Dorsolateral prefrontal cortex (tissue), 122 donors: ENCODE measurements at places on chromosomes 4 and X.

GRCh38 chr4:119623025-119623424 is 5.6 kb downstream of the PDE5A start:
- DNase-seq: no peak

GRCh38 chrX:109940411-109940810 is 62.5 kb upstream of the TMEM164 start:
- no peak for DNase-seq

DNA sequence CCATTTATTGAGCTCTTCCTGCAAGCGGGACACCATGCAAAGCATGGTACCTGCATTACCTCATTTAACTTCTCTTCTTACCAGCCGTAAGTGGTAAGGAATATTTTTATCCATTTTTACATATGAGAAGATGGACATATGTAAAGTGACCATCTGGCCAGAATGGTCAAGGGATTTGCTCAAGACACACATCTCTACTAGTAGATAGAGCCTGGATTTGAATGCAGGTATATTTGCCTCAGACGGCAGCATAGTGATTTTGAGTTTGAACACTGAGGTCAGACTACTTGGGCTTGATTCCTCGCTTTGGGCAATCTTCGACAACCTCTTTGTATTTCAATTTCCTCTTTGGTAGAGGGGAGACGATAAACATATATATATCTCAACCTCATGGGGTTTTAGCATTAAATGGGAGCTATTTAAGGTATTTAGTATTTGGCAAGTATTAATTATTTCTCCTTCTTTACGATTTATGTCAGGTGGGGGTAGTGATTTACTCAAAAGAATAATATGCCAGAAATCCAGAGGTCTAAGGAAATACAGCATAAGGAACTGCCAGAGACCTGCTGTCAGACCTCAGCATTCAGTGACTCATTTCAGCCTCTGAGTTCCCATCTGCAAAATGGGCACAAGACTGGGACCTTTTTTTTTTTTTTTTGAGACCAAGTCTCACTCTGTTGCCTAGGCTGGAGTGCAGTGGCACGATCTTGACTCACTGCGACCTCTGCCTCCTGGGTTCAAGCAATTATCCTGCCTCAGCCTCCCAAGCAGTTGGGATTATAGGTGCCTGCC is 34.6 kb upstream of the CHRNA9 start:
- no peak for DNase-seq

- DNase-seq: no peak
Observed at GRCh38 chrX:95382799-95383198, 1301.8 kb upstream of the DIAPH2 start.

- DNase-seq: no peak
Observed at GRCh38 chr4:66750273-66750672, 795.0 kb downstream of the CENPC start.

- DNase-seq: no peak
Observed at GRCh38 chr4:142697320-142697719, 148.8 kb downstream of the INPP4B start.

GRCh38 chrX:150028692-150029091 is 90.4 kb upstream of the EOLA2 start:
- DNase-seq: no peak

DNA sequence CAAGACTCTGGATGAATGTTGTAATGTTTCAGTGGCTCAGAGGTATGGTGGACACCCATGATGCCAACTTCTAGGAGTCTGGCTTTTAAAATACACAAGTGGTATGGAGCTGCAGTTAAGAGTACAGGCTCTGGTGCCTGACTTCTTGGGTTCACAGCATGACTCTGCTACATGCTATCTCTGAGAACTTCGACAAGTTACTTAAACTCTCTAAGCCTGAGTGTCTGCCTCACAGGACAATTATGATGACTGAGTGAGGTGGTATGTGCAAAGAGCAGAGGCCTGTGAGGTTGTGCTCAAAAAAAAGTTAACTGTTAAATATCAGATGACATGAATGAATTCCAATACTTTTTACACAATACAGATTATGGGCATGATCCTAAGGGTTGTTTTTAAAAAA is 90.9 kb upstream of the SRD5A3 start:
- DNase-seq: no peak

DNA sequence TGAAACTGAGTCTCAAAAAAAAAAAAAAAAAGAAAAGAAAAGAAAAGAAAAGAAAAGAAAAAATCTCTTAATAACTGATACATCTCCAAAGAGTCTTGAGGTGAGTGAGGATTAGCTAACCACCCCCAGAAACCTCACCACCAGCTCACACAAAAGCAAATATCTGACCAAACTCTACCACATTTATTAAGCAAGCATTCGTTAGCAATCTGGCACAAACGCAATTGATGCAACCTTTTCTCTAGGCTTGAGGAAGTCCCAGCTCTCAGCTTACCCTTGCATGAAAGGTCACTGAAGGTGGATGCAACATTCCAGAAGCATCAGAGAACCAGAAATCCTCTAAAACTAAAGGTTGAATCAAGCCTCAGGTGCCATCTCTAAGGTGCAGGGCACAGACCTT is 231.9 kb upstream of the BCOR start:
- DNase-seq: no peak

DNA sequence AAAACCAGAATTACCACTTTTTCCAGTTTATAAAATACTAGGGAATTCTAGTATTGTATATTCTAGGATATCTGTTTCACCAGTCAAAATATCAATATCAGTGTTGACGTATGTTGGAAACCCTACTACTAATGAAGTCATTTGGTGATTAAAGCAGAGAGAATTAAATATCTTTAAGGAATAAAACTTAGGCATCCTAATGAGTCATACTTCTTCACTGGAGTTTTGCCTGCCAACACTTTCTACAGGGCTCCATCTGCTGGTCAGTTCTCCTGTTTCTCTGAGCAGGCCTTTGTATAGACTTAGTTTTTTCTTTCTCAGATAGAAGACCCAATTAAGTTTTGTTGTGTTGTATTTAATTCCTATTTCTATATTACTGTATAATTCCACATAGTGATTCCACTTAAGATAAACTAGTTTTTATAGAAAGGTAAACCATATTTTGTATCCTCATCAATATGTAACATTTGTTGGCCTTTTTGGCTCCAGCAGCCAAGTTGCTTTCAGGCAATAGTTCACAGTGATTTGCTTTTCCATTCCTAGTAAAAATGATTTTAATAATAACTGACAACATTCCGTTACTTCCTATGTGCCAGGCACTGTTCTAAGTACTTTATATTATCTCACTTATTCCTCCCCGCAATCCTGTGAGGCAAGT is 3.5 kb downstream of the AP1AR start:
- DNase-seq: peak; percentile 47

GRCh38 chr4:185359767-185360446 is 35.8 kb downstream of the LRP2BP start:
- no peak for DNase-seq

DNA sequence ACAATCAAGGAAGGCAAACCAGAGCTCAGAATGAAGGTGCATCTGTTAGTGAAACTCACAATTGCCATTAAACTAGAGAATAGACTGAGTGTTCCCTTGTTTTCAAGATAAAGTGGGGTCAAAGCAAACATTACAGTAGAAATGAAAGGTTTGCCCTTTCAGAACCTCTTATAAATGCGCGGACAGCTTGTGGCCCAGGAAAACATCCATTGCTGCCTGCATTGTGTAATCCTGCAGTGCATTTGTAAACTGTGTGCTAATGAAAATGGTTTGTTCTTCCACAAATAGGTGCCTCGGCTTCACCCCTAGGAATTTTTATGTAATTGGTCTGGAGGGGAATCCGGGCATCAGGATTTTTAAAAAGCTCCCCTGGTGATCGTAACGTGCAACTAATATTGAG is 62.8 kb downstream of the SNX25 start:
- no peak for DNase-seq

DNA sequence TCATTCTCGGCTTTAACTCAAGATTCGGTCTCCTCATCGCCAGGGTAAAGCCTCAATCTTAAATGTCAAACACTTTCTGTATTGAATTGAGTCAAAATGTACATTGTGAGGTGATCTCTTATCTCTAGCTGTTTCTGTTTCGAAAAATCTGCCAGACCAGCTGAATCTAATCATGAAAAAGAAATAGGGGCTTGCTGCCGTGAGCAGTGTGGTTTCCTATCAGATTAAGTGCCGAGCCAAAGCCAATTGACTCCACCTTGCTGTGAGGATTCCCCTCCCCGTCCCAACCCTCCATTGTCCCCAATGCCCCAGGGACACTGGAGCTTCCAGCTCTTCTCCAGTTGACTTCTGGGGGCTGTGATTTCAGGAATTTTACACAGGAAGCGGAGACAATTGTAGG is 12.5 kb upstream of the CRLF2 start:
- no peak for DNase-seq

- DNase-seq: no peak
Observed at GRCh38 chrX:1542994-1543725, 6.2 kb upstream of the P2RY8 start.

DNA sequence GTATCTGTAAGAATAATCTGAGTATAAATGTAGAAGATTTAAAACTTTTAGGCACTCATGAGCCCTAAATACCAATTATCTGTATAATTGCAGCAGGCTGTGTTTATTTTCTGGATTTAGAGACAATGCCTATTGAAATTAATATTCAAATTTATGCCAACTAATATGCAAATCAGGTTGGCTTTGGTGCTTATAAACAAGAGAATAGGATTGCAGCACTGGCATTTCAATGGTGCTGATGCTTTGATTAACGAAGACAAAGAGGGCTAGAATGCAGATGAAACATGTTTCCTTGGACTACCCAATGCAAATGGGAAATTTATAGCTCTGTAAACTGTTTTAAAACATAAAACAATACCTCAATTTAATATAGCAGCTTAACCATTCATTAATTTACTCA is 70.7 kb upstream of the GATB start:
- DNase-seq: no peak

GRCh38 chr4:6200922-6201362 is 593 bp upstream of the JAKMIP1 start:
- no peak for DNase-seq

DNA sequence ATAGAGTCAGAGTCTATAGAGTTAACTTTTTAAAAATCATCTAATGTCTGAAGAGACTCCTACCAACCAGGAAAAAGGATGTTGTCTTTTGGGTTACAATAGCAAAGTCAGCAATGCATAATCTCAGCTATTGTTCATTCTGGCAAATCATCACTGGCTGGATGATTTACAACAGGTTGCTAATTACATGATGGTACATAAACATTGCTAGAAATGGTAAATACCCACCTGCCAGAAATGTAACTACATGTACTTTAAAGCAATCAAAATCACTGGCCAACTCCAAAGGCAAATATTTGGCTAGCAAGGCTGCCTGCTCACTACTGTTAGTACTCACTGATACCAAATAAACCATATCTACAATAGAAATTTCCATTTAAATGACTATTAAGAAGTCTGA is 91.1 kb downstream of the PPP3CA start:
- DNase-seq: no peak

DNA sequence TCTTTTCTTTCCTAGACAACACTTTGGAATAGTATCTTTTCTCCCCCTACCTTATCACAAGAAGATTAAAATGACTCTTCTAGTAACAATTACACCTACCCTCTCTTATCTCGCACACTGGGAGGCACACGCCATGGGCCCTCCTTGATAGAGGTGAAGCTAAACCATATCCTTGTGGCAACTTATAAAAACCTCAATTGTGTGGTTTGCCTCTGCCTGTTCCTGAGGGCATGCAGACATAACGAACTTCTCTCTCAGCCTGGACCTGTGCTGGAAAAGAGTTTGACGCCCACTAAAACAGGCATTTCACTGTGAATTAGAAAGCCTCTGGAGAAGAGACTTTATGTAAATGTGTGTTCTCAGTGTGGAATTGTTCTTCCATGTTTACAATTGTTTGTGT is 141.2 kb downstream of the NDST3 start:
- no peak for DNase-seq

- no peak for DNase-seq
Observed at GRCh38 chr4:135283934-135284333, 1082.3 kb upstream of the PABPC4L start.

- DNase-seq: no peak
Observed at GRCh38 chr4:110550260-110550659, 72.6 kb downstream of the PITX2 start.

DNA sequence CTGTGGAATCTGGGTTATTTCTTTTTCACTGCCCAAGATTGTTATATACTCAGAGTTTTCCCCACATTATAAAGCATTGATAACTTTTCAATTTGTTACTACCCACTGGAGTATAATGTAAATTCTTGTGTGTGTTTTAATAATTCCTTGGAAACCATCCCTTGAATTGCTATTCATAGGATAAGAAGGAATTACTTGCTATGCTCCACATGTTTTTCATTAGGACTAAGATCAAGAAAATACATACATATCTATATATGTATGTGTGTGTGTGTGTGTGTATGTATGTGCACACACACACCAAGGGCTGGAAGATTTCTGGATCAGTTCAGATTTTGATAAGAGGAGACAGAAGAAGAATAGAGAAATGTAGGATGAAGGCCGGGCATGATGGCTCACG is 206.4 kb upstream of the JADE1 start:
- no peak for DNase-seq

GRCh38 chr4:114229706-114230105 is 250.3 kb upstream of the ARSJ start:
- DNase-seq: no peak

GRCh38 chr4:140740422-140740821 is 15.8 kb downstream of the TBC1D9 start:
- DNase-seq: no peak

DNA sequence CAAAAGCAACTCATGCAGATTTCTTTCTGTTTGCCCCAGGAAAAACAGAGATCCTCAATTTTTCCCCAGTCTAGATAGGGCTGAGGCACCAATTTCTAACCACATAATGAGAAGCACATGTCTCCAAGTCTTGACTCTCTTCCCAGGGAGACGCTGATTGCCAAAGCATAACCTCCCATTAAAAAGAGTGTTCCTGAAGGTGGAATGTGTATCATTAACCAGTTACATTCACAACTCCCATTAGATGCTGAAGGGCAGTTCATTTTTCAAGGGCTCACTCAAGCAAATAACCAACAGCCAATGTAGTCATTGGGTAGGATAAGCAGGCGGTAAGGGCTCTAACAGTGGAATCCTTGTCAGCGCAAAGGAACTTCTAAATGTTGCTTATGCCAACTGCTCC is 27.5 kb downstream of the TMEM47 start:
- DNase-seq: no peak

GRCh38 chrX:108464604-108465003 is 25.0 kb downstream of the COL4A5 start:
- no peak for DNase-seq

- no peak for DNase-seq
Observed at GRCh38 chr4:22385611-22386011, 130.3 kb downstream of the ADGRA3 start.

DNA sequence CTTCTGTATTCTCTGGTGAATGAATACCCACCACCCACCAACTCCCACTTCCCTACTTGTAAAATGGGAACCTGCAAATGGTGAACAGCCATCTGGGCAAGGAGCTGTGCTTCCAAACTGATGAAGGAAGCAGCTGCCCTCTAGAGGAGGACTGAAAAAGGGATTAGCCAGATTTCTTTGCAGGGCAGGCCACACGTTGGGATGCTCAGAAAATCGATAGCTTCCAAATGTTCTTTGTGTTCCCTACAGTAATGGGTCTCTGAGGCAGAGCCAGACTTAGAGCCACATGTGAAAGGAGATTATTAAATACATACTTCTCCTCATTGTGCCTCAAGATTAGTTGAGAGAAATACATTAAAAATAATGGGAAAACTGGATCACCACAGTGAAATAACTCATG is 39.3 kb upstream of the LPAR4 start:
- no peak for DNase-seq
